NCI-H1417 (cell line): ENCODE measurements at places on chromosomes 7 and 10.
A peak's percentile ranks its signal among the peaks of the same experiment; 100 is the strongest.

DNA sequence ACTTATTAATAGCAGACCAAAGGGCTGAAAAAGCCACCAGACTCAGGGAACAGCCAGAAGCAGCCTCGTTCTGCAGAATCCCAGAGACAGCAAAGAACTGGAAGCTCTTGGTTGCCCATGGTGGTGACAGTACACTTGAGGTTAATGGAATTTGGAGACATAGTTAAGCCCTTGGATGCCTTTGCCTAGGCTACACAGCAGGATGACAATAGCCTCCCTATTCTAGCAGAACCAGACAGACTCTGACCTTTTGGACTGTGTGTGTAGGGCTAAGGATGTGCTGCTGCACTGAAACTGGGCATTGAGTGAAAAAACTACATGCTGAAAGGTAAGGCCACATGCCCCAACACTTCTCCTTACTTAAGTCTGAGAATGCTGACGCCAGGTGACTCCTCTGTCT is 22.7 kb downstream of the OTUD1 start:
- DNase-seq: no peak

- DNase-seq: no peak
These were observed 436.0 kb downstream of the PAXIP1 start for GRCh38 chr7:154566877-154567276.

DNA sequence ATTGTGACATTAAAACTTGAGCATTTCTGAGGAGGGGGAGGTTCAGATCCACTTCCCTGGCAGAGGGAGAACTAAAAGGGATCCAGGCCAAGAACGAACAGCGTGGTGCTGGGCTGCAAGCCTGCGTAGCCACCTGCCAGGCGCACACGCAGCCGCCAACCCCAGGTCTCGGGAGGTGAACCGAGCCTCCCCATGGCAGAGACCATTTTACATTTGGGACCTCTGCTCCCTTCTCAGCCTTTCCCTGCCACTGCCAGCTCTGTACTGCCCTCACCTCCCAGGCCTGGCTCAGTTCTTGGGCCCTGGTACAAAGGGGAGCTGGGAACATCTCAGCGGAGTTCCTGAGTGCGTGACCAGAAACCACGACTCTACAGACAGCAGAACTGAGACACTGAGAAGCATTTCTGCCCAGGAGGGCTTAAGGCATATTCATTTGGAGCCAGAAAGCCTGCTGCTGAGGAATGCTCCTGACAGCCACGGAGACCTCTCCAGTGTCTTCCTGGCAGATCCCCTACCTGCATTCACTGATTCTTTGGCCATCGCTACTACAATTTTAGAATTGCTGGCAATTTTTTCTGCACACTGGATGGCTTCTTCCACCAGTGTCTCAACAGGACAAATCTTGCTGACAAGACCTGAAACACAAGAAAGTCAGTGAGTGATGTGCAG is 7.6 kb downstream of the ECHS1 start:
- DNase-seq: no peak

DNA sequence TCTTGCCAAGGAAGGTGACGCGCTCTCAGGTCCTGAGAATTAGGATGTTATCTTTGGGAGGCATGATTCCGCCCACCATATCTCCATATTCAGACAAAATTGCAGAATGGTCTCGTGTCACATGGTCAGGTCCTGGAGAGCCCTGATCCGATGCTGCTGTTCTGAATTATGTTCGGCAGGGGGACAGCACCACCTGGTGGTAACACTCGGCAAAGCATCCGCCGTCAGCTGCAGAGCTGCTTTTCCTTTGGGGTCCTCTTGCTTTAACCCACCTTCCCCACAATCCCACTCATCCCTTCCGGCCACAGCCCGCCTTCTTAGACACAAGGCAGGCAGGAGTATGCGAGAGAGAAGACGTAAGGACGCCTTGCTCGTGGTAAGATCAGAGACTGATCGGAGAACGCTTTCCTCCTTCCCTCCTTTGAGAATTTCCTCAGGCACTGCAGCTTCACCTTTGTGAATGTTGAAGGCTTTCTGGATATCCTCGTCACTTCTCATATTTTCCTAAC is 327.8 kb upstream of the C7orf33 start:
- DNase-seq: peak; percentile 80
